ENCODE measurements at places on chromosomes 1 and 21.

DNA sequence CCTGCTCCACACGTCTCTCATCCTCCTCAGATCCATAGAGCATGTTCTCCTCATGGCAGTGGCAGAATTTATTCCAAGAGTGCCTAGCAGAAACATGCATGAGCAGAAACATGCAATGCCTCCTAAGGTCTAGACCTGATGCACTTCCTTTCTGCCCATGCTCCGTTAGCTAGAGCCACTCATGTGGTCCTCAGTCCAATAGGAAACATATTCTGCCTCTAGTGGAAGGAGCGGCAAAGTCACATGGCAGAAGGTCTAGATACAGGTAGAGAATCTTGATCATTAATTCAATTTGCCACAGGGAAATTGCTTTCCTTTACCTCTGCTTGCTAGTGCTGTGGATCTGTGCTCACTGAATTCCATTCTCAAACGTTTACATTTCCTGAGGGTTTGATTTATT, 130.4 kb downstream of the KIF26B start:
- no peak for DNase-seq

GRCh38 chr1:212495766-212496494, 63.2 kb downstream of the NENF start:
- no peak for DNase-seq

GRCh38 chr1:219120624-219121544, 52.8 kb upstream of the LYPLAL1 start:
- DNase-seq = no peak

- no peak for DNase-seq
Observed at GRCh38 chr1:32989160-32990050, 24.8 kb upstream of the RNF19B start.

DNA sequence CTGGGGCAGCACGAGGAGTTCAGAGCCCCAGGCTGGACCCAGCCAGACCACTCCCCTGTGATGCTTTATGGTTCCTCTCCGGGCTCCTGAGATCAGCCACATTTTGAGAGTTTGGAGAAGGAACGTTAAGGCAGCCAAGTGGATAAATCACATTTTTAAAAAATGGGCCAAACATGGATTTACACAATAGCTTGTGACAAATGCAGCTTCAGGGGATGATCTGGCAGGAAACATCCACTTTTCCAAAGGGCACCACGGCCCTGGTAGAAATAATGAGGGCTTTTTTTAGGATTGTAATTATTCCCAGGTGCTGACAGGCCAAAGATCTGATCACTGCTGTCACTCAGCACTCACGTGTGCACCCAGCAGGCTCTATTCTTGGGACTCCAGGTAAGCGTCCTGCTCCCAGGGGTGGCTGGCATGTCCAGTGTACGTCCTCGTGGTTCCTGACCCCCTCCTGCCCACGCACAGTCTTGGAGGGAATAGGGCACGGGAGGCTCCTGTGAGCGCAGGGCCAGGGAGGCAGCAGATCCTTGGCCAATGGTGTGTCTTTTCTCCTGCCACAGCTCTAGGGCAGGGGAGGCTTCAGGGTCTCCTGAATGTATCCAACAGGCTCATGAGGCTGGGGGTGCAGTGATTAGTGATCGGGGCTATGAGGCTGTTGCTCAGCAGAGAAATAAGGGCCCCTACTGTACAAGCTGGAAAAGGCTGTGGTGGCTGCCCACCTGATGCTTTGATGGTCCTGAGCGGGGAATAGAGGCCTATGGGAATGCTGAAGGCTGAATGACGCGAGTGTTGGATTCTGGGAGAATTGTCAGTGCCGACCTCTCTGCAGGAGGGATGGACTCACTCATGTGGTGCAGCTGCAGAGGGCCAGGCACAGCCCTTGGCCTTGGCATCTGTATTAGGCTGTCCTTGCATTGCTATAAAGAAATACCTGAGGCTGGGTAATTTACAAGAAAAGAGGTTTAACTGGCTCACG, 415.7 kb downstream of the PTPRU start:
- DNase-seq = no peak

DNA sequence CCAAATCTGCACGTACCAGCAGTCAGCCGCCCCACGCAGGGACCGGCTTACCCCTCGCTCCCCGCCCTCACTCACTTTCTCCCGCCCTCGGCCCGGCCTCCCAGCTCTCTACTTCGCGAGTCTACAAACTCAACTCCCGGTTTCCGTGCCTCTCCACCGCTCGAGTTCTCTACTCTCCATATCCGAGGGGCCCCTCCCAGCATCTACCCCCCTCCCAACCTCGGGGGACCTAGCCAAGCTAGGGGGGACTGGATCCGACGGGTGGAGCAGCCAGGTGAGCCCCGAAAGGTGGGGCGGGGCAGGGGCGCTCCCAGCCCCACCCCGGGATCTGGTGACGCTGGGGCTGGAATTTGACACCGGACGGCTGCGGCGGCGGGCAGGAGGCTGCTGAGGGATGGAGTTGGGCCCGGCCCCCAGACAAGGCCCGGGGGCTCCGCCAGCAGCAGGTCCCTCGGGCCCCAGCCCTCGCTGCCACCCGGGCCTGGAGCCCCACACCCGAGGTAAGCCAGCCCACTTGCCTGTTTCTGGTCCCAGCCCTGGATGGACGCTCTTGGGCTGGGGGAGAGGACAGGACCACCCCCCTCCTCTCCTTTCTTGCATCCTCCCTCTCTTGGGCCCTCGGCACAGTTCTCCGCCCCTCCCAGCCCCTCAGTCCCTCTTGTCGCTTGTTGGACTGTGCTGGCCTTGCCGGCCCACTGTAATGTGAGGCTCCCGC, at the start of gene ARTN:
ARTN (plus strand) TSS at position 416 of the 715 bp plus-strand sequence. CDS start 1,856 bp downstream, outside the sequence.
- DNase-seq = no peak

GRCh38 chr1:227318853-227319607, 738 bp upstream of the CDC42BPA start:
- DNase-seq = no peak

DNA sequence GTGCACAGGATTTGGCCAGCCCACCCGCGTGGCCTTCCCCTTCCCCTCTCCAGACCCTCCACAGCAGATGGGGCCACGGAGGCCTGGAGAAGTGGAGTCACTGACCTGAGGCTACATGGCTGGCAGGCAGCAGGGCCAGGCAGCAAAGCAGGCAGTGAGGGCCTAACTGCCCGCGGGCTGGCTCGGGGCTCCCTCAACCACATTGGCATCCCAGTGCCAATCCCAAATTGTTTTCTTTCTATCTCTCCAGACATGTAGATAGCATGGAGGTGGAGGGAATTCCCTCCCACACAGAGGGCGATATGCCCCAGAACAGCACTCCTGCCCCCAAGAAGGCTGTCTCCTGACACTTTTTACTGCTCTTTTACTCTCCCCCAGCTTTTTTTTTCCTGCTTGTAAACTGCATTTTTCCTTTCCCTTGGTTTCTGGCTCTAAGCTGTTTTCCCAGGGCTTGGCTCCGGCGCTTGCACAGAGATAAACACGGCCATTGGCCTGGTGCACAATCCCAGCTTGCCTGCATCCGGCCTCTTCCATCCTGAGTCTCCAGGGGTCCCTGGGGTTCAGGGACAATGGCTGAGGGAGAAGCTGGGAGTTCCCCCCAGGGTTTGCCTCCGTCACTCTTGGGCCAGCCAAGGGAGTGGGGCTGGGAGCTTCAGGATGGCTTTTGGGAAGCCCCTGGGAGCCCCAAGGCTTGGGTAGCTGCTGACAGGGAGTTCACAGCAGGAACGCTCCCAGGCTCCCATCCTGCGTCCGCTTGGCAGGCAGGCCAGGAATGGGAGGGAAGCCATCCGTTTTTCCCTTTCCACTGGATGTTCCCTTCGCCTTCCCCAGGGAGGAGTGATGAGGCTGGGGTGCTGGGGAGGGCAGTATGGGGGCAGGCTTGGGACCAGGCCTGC, 7.0 kb downstream of the EPHX1 start:
- DNase-seq = no peak

DNA sequence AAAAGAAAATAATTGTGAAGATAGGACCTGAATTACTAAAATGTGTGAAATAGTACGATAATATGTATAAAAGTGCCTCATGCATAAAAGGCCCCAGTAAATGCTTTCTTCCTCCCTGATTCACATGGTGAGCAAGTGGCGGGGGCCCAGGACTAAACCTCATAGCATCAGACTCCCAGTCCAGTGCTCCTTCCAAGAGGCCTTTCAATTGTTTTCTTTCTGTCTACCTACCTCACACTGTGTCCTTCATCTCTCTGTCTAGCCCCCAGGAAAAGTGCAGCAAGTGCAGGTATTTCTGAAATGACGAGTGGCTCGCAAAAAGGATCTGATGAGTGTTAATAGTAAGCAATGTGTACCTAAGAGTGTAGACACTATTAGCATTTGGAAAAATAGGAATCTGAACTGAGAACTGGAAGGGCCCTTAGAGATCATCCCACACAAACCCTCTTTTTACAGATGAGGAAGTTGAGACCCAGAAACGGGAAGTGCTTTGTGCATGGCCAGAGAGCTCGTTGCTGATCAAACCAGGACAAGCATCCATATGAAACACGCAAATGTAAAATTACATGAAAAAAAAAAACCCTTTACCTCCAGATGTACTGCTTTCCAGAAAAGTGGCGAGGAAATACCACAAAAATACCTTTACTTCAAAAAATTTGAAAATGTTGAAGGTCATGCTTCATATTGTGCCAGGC, 118.2 kb upstream of the HOOK1 start:
- DNase-seq = no peak

- no peak for DNase-seq
Observed at GRCh38 chr1:11138952-11139351, 39.3 kb upstream of the EXOSC10 start.

GRCh38 chr1:151716771-151717631, at the start of gene CELF3:
Gene CELF3 (minus strand): TSS chr1:151716803. CDS start chr1:151716020, 783 bp downstream.
- DNase-seq = no peak
